Ovary (tissue), 10 donors: ENCODE measurements at places on chromosomes 12 and 14. TPM values are rescaled to one million over a fixed set of nuclear protein-coding genes. Genes with fewer than 3 reads are reported as not detected.
A peak's percentile ranks its signal among the peaks of the same experiment; 100 is the strongest.

DNA sequence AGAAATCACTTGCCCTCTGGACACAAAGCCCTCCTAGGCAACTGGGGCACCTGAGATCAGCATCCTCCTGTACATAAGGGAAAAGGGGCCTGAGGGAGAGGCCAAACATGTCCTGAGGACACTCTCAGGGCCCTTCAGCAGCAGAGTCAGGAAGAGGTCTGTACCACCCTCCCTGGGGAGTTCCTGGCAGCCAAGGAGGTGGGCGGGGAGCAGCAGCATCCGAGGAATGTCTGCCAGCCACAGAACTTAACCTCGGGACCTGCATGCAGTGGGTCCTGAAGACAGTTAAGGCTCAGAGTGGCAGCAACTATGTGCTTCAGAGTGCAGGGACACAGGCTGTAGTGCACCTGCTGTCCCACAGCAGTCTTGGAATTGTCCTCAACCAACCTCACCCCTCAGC, 62.1 kb downstream of the SPTB start:
- H3K4me3 ChIP-seq = no peak overlapping the region
- no peaks in the 10 kb centered on the region for H3K36me3 ChIP-seq
- no peaks in the 10 kb centered on the region for H3K4me1 ChIP-seq
- H3K27ac ChIP-seq = no peak overlapping the region
- no peaks in the 10 kb centered on the region for H3K27me3 ChIP-seq
- DNase-seq = no peak

- no peak overlapping the region for H3K4me3 ChIP-seq
- H3K36me3 ChIP-seq = no peaks in the 10 kb centered on the region
- H3K4me1 ChIP-seq = peaks cover 2% of the 10 kb centered on the region
- DNase-seq = no peak
- H3K27ac ChIP-seq = no peak overlapping the region
Observed at GRCh38 chr14:29217813-29218450, 451.3 kb downstream of the FOXG1 start.

DNA sequence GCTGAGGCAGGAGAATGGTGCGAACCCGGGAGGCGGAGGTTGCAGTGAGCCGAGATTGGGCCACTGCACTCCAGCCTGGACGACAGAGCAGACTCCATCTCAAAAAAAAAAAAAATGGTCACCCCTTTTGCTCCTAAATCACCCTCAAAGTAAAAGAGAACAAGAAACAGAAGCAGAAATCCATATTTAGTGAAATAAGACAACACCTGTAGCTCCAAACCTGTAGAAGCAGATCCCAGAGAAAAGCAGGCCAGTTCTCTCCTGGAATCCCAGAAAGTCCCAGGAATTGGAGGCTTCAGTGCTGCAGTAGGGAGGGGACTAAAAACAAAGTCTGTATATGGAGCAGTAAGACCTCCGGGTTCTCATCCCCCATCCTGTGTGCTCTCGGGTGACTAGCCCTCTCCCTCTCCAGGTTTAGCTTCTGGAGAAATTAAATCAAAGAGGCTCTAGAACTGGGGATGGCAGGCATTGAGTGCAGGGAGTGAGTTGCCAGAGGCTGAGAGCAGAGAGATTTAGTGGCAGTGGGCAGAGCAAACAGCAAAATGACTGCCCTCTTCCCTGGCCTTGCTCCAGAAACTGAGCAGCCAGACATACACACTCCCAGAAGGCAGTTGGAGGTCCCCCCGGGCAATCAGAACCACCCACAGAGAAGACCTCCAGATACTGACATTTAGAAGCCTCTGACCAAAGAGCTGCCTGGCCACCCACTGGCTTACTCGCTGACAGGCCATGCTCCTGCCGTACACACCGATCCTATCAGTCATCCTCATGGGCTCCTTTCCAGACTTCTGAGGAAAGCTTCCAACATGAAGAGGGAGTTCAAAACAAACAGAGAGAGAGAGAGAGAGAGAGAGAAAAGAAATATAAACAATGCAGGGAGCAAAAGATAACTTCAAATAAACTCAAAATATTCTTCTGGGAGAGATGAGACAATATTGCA, 6.3 kb upstream of the MLXIP start:
- peak overlapping the region; percentile 45 for H3K27ac ChIP-seq
- H3K36me3 ChIP-seq = no peaks in the 10 kb centered on the region
- no peaks in the 10 kb centered on the region for H3K27me3 ChIP-seq
- DNase-seq = peak; percentile 53

DNA sequence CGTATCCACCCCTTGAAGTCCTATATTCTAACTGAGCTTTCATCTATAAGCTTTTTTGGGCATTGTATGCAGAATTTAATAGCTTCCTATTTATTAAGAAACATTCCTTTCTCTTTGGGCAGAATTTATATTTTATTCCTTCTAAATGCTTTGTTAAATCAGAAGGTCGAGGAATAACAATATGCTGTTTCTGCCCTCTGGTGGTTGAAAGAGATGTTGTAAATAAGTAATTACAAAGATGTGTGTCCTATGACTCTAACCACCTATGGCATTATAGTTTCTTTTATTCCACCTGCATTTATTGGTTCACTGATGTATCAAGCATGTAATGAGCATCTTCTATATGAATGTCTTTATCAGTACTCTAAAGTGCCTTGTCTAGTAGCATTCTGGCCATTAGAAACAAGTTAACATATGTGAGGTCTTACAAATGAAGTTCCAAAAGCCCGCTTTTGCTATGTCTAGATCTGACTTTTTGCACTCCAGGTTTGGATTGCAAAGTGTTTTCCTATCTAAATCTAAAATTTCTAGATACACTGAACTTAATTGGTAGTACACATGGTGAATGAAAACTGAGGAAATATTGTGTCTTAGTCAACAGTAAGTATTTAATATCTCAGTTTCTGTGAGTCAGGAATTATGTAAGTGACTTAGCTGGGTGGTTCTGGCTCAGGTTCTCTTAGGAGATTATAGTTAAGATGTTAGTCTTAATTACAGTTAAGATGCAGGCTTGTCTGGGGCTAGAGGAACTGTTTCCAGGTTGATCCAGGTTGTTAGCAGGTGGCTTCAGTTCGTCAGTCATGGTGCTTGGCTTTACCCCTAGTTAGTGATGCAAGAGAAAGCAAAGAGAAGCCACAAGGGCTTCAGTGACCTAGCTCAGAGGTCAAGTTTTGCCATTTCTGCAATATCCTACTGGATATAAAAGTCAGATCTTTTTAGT, 57.5 kb downstream of the PLEKHA5 start:
- peaks cover 8% of the 10 kb centered on the region for H3K4me1 ChIP-seq
- no peak overlapping the region for H3K27ac ChIP-seq
- no peaks in the 10 kb centered on the region for H3K36me3 ChIP-seq
- H3K27me3 ChIP-seq = no peaks in the 10 kb centered on the region

DNA sequence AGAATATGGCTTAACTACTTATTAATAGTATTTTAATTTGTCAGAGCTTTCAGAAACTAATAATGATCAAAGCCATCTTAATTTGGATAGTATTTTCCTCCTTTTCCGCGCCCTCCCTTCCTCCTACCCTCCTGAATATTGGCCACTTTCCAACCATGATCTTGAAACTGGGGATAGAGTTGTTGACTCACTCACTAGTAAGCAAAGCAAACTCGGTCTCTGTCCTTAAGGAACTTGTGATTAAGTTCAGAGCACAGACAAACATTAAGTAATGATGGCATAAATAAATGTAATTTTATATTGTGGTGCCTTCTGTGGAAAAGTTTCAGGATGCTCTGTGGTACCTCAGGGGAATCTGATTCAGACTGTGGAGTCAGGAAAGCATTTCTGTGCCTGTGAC, 75.7 kb downstream of the LRRK2 start:
- H3K27ac ChIP-seq = no peak overlapping the region
- no peak overlapping the region for H3K4me3 ChIP-seq
- no peaks in the 10 kb centered on the region for H3K36me3 ChIP-seq
- no peaks in the 10 kb centered on the region for H3K4me1 ChIP-seq

GRCh38 chr14:98964171-98964570, 307.8 kb downstream of the BCL11B start:
- no peaks in the 10 kb centered on the region for H3K4me1 ChIP-seq
- no peaks in the 10 kb centered on the region for H3K36me3 ChIP-seq

GRCh38 chr12:63941879-63942278, 97.4 kb downstream of the SRGAP1 start:
- no peak overlapping the region for H3K4me3 ChIP-seq
- no peak for DNase-seq
- peaks cover 5% of the 10 kb centered on the region for H3K4me1 ChIP-seq
- H3K27me3 ChIP-seq = no peaks in the 10 kb centered on the region
- H3K36me3 ChIP-seq = no peaks in the 10 kb centered on the region

DNA sequence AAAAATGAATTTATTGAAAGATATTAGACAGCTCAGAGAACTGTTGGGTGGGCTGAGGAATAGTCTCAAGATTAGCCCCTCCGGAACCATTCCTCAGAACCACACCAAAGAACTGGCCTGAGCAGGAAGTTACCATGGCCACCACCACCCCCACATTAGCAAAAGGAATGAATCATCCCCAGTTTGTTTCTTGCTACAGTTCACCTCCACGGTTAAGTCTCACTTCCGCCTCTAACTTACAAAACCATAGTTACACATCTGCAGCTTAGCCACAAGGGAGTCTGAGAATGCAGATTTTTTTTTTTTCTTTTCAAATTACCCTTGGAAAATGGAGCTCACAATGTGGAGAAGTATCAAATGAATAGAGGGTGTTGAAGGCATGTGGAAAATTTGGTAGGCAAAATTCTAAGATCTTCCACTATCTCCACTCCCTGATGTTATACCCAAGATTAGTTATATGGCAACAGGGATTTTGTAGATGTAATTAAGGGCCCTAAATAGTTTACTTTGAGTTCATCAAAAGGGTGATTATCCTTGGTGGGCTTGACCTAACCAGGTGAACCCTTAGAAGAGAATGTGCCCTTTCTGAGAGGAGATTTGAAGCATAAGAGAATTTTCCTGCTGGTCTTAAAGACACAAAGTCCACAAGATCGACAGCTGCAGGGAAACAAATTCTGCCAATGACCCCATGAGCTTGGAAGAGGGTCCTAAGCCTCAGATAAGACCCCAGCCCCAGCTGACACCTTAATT, 129.8 kb upstream of the KRR1 start:
- no peak overlapping the region for H3K27ac ChIP-seq
- no peak overlapping the region for H3K4me3 ChIP-seq
- no peaks in the 10 kb centered on the region for H3K4me1 ChIP-seq
- H3K36me3 ChIP-seq = no peaks in the 10 kb centered on the region

- no peaks in the 10 kb centered on the region for H3K36me3 ChIP-seq
- H3K4me3 ChIP-seq = no peak overlapping the region
- DNase-seq = no peak
- no peaks in the 10 kb centered on the region for H3K27me3 ChIP-seq
- no peak overlapping the region for H3K27ac ChIP-seq
Observed at GRCh38 chr12:70364695-70365397, 1.2 kb upstream of the KCNMB4 start.

DNA sequence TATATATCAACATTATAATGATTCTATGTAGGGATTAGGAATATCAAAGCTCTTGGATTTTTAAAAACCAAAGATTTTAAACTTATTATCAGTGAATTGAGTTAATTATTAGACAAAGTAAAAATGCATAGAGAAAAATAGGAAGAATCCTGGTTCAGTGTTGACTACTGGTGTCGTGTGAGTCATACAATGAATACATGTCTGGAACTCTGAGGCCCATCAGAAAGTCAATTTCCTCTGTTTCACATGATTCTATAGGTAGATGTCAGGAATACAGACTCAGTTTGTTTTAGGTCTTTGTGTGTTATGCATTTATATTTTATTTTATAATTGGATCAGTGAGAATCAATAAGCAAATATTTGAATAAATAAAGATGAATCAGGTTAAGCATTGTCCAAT, 84.5 kb upstream of the RTL1 start:
- H3K27me3 ChIP-seq = no peaks in the 10 kb centered on the region
- no peaks in the 10 kb centered on the region for H3K4me1 ChIP-seq
- no peaks in the 10 kb centered on the region for H3K36me3 ChIP-seq
- no peak for DNase-seq
- H3K27ac ChIP-seq = no peak overlapping the region
- H3K4me3 ChIP-seq = no peak overlapping the region

GRCh38 chr12:53201639-53202038, 5.4 kb downstream of the ITGB7 start:
- no peak overlapping the region for H3K4me3 ChIP-seq
- H3K36me3 ChIP-seq = no peaks in the 10 kb centered on the region
- H3K4me1 ChIP-seq = peaks cover 9% of the 10 kb centered on the region

GRCh38 chr14:42884100-42884499, 1277.4 kb downstream of the LRFN5 start:
- H3K36me3 ChIP-seq = no peaks in the 10 kb centered on the region
- no peak overlapping the region for H3K4me3 ChIP-seq
- H3K27me3 ChIP-seq = no peaks in the 10 kb centered on the region
- DNase-seq = no peak
- no peak overlapping the region for H3K27ac ChIP-seq

DNA sequence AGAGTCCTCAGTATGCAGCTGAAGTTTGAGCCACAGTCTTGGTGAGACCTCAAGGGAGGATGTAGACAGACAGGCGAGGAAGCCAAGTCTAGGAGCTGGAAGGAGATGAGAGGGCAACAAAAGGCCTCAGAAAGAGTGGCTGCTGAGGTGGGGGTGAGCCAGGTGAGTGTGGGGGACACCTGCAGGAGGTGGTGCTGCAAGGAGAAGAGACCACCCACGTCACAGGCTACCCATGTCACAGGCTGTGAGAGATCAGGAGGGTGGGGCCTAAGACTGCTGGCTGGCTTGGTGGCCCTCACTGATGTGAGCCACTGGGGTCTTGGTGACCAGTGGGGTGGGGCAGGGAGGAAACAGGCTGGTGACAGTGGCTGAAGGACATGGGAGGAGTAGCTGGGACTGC, 97.3 kb downstream of the KIF26A start:
- no peak overlapping the region for H3K4me3 ChIP-seq
- H3K27ac ChIP-seq = no peak overlapping the region
- peak; percentile 4 for DNase-seq
- H3K4me1 ChIP-seq = no peaks in the 10 kb centered on the region
- no peaks in the 10 kb centered on the region for H3K27me3 ChIP-seq

GRCh38 chr14:65849091-65849490, 436.6 kb downstream of the FUT8 start:
- no peak overlapping the region for H3K27ac ChIP-seq
- H3K4me3 ChIP-seq = no peak overlapping the region
- no peak for DNase-seq

DNA sequence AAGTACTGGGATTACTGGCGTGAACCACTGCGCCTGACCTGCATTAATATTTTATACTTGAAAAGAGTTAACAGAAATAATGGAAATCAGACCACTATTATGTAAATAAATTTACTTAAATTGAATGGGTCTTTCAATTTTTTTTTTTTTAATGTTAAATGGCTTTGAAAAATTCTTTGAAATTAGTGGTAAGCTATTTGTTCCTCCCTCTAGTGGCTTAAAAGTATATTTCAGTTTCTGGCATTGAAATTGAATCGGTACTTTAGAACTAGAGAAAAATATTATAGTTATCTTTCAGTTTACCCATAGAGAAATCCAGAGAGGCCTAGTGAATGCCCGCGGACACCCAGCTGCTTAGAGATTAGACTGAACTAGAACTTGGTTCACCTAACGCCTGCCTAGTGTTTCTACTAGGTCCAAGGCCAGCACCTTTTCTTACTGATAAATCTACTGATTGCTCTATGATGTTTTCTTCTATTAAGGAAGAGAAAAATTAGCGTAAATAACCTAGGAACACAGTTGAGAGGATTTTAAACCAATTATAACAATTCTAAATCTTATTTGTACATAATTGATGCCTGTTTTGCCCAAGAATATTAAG, 106.5 kb downstream of the EML1 start:
- no peaks in the 10 kb centered on the region for H3K4me1 ChIP-seq
- H3K4me3 ChIP-seq = no peak overlapping the region
- no peaks in the 10 kb centered on the region for H3K36me3 ChIP-seq

- H3K27ac ChIP-seq = no peak overlapping the region
- no peak overlapping the region for H3K4me3 ChIP-seq
- H3K36me3 ChIP-seq = no peaks in the 10 kb centered on the region
- no peaks in the 10 kb centered on the region for H3K27me3 ChIP-seq
- H3K4me1 ChIP-seq = peaks cover 3% of the 10 kb centered on the region
Observed at GRCh38 chr14:30737916-30738315, 115.8 kb downstream of the SCFD1 start.

The ZBTB42 gene
- 2.0 TPM for total RNA-seq

The TEX52 gene
- total RNA-seq = not detected

The IPO8 gene
- total RNA-seq = 28.6 TPM

The MON2 gene
- total RNA-seq = 51.0 TPM

The KCNC2 gene
- not detected for total RNA-seq
